Heart left ventricle (tissue), 16 donors: ENCODE measurements at places on chromosomes 3 and 15. TPM values are rescaled to one million over a fixed set of nuclear protein-coding genes. Genes with fewer than 3 reads are reported as not detected.

ZNF35 gene
- 7.0 TPM for total RNA-seq

SLC2A2 gene
- not detected for total RNA-seq

PSTPIP1 gene
- 10.0 TPM for total RNA-seq

GOLGA8S gene
- 0.22 TPM for total RNA-seq

SKOR1 gene
- total RNA-seq, result 0.16 TPM

CP gene
- 3.8 TPM for total RNA-seq

NUP210 gene
- 2.6 TPM for total RNA-seq

TMF1 gene
- 21.2 TPM for total RNA-seq

ITIH4 gene
- total RNA-seq, result 11.2 TPM

TNIK gene
- total RNA-seq, result 31.3 TPM

SNX22 gene
- total RNA-seq, result 2.7 TPM

CFAP92 gene
- total RNA-seq, result 0.52 TPM

RBP2 gene
- total RNA-seq, result not detected

TSPAN3 gene
- total RNA-seq, result 115 TPM

VPS13C gene
- 42.0 TPM for total RNA-seq

LHFPL4 gene
- total RNA-seq, result not detected

ERICH6 gene
- not detected for total RNA-seq

LRTM1 gene
- total RNA-seq, result not detected

GOLGA6B gene
- total RNA-seq, result not detected

GOLGA8M gene
- total RNA-seq, result 1.5 TPM

P3H2 gene
- total RNA-seq, result 2.6 TPM

SNTN gene
- total RNA-seq, result not detected

ADAMTS7 gene
- 24.6 TPM for total RNA-seq

NAALADL2 gene
- total RNA-seq, result 7.7 TPM

TGM5 gene
- not detected for total RNA-seq

RPL35A gene
- 729 TPM for total RNA-seq

TGM4 gene
- total RNA-seq, result not detected

CLDN1 gene
- total RNA-seq, result 0.13 TPM

CMSS1 gene
- total RNA-seq, result 44.9 TPM

SPTSSB gene
- 0.09 TPM for total RNA-seq

PLA2G4B gene
- 1.8 TPM for total RNA-seq

RYK gene
- total RNA-seq, result 40.0 TPM

SRGAP3 gene
- 5.0 TPM for total RNA-seq

FGF7 gene
- 21.1 TPM for total RNA-seq

IGSF11 gene
- 0.38 TPM for total RNA-seq

TEX55 gene
- total RNA-seq, result not detected

SNX33 gene
- 11.3 TPM for total RNA-seq

VEPH1 gene
- 0.40 TPM for total RNA-seq

PATL2 gene
- total RNA-seq, result 4.1 TPM

BFSP2 gene
- total RNA-seq, result not detected

C3orf22 gene
- total RNA-seq, result not detected

IL17RC gene
- 25.1 TPM for total RNA-seq

MLF1 gene
- total RNA-seq, result 64.9 TPM

SLC6A11 gene
- not detected for total RNA-seq

LRRIQ4 gene
- not detected for total RNA-seq

CIB2 gene
- 12.8 TPM for total RNA-seq

FOXB1 gene
- not detected for total RNA-seq

POPDC2 gene
- total RNA-seq, result 641 TPM

IMPDH2 gene
- 56.2 TPM for total RNA-seq

PLSCR5 gene
- total RNA-seq, result not detected

LYZL4 gene
- not detected for total RNA-seq

HIGD1A gene
- 353 TPM for total RNA-seq

CYB561D2 gene
- total RNA-seq, result 4.9 TPM

INTS14 gene
- 15.8 TPM for total RNA-seq

PSMA4 gene
- 105 TPM for total RNA-seq

TMEM212 gene
- not detected for total RNA-seq

C3orf80 gene
- not detected for total RNA-seq

SEC22A gene
- 11.2 TPM for total RNA-seq
